ENCODE measurements at places on chromosomes 16 and 17. TPM values are rescaled to one million over a fixed set of nuclear protein-coding genes. Genes with fewer than 3 reads are reported as not detected.

The PRSS27 gene
- 3.0 TPM for total RNA-seq

The C17orf78 gene
- total RNA-seq: not detected

GRCh38 chr17:33779234-33779591 is 475.9 kb upstream of the CCL2 start:
- peak; percentile 35 for DNase-seq

DNA sequence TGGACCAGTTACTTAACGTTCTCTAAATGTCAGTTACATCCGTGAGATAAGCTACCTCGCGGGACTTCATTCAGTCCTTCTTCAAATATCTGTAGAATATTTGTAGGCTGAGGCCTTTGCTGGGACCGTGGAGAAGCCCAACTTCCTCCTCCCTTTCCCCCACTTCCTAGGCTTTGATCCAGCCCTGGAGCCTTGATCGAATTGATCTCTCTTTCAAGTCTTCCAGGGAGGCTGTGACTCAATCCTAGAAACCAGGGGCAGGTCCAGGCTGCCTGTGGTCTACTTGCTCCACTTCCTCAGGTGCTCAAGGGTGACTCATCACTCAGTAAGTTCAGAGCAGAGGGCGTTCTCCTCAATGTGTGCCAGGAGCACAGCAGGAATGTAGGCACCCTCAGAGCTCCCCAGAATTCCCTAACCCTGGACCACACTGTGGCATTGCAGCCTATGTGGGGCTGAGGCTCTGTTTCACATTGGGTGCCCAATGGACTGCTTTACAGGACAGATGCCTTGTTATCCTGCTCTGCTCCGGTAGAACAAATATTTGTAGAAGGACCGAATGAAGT is 11.2 kb upstream of the CEP20 start:
- peak; percentile 98 for DNase-seq

GRCh38 chr17:74935048-74935447 is 650 bp upstream of the OTOP3 start:
- DNase-seq: no peak

DNA sequence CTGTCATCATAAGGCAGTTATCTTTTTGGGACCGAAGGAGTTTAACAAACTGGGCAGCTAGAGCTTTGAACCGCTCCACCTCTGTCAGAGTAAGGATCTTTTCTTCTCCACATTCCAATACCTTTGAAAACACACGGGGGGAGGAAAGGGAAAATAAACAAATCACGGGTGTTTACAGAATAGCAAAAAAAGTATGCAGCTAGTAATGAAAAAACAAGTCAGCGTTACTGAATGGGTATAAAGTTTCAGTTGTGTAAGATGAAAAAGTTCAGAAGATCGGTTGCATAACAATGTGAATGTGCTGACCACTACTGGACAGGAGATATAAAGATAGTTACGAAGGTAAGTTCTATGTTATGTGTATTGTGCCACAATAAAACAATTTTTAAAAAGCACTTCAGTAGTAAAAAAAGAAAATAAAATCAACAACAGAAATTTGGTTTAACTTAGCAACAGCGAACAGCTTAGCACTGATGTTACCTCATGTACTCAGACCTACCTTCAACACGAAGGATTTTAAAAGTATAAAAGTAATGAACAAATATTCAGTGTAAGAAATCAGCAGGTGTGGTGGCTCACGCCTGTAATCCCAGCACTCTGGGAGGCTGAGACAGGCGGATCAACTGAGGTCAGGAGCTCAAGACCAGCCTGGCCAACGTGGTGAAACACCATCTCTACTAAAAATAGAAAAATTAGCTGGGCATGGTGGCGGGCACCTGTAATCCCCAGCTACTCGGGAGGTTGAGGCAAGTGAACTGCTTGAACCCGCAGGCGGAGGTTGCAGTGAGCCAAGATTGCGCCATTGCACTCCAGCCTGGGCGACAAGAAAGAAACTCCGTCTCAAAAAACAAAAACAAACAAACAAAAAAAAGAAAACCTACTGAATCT is 34.3 kb downstream of the MARF1 start:
- DNase-seq: no peak

- DNase-seq: no peak
These were observed 49.2 kb downstream of the METRNL start for GRCh38 chr17:83128306-83129240.

DNA sequence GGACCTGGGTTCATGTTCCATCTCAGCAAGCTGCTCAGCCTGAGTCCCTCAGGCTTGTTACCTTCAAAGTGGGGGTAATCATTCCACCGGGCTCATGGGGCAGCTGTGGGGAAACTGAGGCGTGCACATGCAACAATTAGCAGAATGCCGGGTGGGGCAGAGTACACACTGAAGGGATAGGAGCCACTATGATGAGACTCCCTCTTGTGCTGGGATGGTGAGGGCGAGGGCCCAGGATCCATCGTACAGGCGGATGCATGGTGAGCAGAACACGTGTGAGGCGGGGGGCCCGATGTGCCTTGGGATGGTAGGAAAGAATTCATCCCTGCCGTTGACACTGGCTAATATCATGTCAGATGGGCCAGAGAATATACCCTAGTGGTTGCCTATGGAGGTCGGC is 25.5 kb upstream of the MAP3K14 start:
- DNase-seq: no peak

GRCh38 chr17:59746849-59747445 is 39.5 kb downstream of the VMP1 start:
- peak; percentile 39 for DNase-seq

DNA sequence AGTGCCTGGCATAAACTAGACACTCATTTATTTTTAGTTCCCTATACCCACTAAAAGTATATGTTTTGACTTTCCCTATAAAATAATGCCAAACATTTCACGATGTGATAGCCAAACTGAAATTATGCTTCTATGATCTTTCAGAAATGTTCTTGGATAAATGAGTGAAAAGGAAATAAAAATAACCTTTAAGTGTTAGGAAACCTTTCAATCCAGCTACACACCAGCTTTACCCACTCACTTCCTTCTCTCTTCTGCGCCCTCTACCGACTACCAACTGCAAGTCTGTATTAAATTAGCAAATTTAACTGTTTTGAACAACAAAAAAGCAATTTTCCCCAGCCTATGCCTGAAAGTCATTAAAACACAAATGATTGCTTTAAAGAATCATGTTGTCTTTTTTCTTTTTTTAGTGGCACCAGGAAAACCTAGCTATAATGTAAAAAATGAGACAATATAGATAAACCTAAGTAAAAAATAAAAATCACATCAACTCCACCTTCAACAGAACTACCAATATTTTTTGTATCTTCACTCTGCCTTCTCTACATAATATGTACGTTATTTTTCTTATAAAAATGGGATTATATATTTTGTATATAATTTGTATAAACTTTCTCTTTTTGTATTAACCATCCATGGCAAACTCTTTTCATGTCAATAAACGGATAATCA is 13.2 kb upstream of the TMEM100 start:
- peak; percentile 35 for DNase-seq

Measured in astrocyte (in vitro differentiated cells and primary cell).